ENCODE measurements at places on chromosomes 16 and 17.

DNA sequence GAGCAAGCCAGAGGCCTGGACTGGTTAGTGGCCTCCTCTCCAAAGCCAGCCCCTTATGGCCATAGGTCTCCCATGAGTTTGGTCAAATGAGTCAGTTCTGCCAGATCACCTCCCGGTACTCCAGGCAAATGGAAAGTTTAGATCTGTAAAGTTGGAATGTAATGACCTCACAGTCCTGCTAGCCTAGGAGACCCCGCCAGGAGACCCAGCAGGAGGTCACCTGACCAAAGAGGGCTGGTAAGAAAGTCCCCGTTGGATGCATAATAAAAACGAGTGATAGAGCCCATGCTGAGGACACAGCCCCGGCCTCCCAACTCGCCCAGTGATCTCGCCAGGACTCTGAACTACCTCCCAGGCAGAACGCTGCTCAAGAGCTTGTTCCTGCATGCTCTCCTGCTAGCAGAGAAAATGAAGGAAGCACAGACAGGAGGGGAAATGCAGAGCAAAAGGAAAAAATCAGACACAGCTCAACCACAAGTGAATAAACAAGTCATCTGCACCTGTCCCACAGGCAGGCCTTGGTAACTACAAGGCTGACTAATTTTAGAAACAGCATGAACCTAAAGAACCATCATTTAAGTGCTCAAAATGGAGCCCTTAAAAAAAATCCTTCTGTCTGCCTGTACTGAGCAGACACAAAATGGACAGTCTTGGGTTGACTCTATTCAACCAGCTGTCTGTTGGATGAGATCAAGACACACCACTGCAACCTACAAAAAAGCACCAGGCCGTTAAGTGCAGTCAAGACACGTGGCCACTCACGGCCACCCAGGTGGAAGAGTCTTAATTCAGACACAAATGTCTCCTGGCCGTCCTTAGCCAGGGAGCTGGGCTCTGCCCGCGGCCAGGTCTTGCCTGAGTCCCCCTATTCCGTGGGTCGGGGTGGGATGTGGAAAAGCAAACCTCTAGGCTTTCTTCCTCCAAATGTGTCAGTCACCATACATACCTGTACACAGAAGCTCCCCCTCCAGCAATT, 9.2 kb downstream of the CDIP1 start:
- no peak for DNase-seq

DNA sequence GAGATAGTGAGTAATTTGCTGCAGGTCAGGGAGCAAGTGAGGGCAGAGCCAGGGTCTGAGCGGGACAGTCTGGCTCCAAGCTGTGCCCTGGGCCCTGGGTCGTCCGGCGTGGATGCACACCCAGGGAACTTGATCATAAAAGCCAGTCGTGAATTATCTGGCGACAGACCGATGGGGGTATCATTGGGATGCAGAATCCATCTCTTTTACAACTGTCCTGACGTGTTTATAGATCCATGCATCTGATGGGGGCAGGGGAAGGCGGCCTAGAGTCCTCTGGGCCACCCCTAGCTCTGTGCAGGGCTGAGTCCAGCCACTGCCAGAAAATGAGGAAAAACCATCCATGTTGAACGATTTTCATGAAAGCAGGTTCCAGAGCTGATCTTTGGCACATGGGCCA, 332.8 kb downstream of the C16orf95 start:
- no peak for DNase-seq

- no peak for DNase-seq
These were observed 34.6 kb upstream of the AKTIP start for GRCh38 chr16:53537626-53538025.

GRCh38 chr17:70484496-70484895, 315.2 kb downstream of the KCNJ2 start:
- DNase-seq = no peak

- no peak for DNase-seq
These were observed 15.6 kb upstream of the YPEL2 start for GRCh38 chr17:59315866-59316265.

GRCh38 chr16:65787921-65788320, 578.6 kb upstream of the CDH5 start:
- no peak for DNase-seq

DNA sequence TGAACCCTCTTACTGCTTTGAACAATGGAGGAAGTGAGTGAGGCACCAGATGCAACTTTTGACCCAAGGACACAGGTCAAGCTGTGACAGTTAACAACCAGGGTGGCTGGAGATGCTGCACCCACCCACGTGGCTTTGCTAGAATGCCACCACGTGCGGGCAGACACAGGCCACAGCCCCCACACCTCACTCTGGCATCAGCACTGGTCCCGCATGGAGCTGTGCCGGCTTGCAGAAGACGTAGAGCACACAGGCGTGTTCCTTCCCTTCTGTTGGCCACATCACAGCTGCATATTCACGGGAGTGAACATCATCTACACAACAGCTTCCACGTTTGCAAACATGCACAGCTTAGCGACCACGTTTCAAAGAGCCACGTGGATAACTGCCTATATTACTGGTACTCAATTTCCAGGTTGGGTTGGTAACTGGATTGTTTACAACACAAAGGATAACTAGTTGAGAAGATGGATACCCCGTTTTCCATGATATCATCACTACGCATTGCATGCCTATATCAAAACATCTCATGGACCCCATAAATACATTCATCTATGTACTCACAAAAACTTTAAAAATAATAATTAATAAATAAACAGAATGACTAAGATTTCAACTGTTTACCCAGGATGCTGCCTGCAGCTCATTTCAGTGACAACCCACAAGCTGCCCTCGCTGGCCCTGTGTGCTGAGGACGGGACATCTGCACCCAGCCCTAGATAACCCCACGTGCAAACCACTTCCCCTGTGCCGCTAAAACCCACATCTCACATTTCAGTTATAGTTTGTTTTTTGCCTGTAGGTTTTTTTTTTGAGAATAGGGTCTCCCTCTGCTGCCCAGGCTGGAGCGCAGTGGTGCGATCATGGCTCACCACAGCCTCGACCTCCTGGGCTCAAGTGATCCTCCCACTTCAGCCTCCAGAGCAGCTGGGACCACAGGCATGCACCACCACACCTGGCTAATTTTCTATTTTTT, 132.0 kb downstream of the ANKRD11 start:
- no peak for DNase-seq

GRCh38 chr17:4710693-4711634, 532 bp downstream of the ARRB2 start:
- no peak for DNase-seq

GRCh38 chr17:78577296-78577695, at the start of gene DNAH17:
Gene DNAH17 (minus strand): TSS chr17:78577396. CDS start chr17:78575057, 2,339 bp downstream.
- no peak for DNase-seq

GRCh38 chr16:87178977-87179376, 138.2 kb downstream of the C16orf95 start:
- no peak for DNase-seq

GRCh38 chr16:1678500-1679098, 520 bp downstream of the JPT2 start:
- DNase-seq = no peak

- DNase-seq = no peak
These were observed 11.4 kb downstream of the HOXB4 start for GRCh38 chr17:48566717-48567116.

DNA sequence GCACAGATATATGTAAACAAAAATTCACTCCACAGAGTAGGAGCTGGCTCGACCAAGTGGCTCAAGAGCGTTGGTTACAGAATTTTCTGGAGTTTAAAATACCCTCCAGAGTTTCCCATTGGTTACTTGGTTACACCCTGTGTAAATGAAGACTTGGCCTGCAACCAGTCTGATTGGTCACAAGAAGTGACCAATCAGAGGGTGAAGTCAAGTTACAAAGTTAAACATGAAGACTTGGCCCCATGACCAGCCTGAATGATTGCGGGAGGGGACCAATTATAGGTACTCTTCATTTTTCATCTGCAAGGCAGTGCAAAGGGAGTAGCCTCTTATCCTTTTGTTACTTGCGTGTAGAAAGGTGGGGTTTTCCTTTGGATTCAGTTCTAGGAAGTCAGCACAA, 121.3 kb upstream of the SALL1 start:
- no peak for DNase-seq

- no peak for DNase-seq
These were observed 9.1 kb downstream of the UNC13D start for GRCh38 chr17:75834928-75835653.

GRCh38 chr16:63653044-63653839, 1468.6 kb downstream of the CDH11 start:
- no peak for DNase-seq

DNA sequence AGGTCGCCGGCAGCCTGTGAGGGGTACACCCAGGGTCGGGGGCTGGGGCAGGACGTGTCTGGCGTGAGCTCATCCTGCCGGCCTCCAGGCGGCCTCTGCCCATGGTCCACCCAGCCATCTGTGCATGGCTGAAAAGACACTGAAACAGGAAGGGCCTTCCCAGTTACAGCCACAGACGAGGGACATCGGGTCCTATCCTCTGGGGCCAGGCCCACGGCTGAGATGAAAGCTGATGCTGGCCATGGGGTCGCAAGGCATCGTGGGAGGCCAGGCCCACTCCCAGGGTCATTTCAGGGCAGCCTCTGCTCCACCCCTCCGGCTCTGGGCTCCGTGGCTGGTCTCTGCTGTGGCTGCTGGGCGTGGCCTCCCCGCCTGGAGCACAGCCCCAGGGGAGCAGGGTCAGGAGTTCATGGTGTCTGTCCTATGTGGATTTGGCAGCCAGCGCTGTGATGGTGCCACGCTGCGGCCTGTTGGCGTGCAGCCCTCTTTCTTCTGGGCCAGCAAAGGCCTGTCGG, 16.6 kb upstream of the ATP6V0C start:
- no peak for DNase-seq

DNA sequence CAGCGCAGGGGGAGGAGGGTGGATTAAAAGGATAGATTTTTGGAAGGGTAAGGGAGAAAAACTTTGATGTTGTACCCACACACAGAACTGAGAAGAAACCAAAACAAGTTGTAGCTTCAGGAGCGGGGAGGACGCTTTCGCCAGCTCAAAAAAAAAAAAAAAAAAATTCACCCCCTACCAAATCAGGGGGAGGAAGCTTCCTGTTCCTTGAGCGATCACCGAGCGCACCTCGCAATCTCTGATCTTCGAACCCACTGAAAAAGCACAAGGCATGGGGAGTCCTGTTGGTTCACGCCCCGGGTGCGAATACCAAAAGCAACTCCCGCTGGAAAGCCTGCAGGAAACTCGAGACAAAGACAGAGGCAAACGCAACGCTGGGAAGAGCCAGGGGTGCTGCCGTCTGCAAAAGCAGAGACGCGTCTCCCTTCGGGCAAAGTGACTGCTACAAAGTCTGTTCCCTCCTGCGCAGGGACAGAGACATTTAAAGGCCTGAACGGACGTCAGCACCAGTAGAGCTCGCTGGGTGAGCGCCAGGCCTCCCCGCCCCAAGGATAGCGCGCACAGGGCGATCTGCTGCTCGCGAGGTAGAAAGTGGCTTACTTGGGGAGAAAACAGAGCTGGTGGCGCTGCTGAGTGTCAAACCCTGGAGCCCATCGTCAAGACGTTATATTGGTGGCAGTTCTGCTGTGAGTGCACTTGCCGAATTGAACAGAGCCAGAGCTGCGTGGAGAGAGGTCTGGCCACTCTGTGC, 190.4 kb downstream of the USP22 start:
- no peak for DNase-seq

GRCh38 chr17:77319211-77320043, 178.7 kb downstream of the SEC14L1 start:
- peak; percentile 32 for DNase-seq

GRCh38 chr16:89197633-89198416, 2.5 kb downstream of the SLC22A31 start:
- no peak for DNase-seq

DNA sequence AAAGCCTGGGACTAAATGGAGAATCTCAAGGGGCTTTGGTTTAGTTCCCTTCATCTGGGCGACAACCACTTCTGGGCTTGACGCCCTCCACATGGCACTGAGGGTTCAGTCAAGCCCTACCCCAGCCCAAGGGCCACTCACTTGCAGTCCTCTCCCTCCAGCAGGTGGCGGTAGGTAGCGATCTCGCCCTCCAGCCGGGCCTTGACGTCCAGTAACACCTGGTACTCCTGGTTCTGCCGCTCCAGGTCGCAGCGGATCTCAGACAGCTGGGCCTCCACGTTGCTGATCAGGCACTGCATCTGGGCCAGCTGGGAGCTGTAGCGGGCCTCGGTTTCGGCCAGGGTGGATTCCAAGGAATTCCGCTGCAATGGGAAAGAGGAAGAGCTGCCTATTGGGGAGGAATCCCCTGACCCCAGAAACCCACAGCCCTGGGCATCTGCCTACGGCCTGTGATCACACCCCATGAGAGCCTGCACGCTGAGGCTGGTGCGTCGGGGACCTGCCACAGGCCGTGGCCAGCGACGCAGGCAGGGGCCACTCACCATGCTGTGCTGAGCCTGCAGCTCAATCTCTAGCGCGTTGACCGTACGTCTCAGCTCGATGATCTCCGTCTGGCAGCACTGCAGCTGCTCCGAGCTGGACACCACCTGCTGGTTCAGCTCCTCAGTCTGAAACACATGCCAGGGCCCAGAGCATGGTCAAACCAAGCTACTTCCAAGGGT, 2.7 kb downstream of the KRT36 start:
- no peak for DNase-seq

- no peak for DNase-seq
These were observed 119.2 kb downstream of the SKAP1 start for GRCh38 chr17:48310748-48311213.

- DNase-seq = peak; percentile 35
These were observed at the start of gene IRX3 for GRCh38 chr16:54286366-54287130. Gene IRX3 (minus strand): TSS chr16:54286787. CDS start chr16:54286050, 737 bp downstream.

DNA sequence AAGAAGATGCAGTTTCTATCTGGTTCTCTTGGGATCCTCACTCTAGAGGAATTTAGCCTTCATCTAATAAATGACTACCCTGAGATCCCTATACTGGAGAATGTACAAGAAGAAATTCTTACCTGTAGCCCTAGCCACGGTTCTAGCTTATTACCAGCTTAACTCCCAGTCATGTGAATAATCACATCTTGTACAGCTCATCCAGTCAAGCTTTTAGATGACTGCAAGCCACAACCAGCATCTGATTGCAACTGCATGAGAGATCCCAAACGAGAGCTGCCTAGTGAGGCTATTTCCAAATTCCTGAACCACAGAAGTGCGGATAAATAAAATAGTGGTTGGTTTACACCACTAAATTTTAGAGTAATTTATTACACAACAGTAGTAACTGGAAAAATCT, 196.0 kb upstream of the CPHXL start:
- DNase-seq = no peak

GRCh38 chr16:52446080-52446479, 100.9 kb downstream of the TOX3 start:
- DNase-seq = no peak

Measured in SIG-M5 (cell line).